GM12878 (cell line): ENCODE measurements at places on chromosomes 13 and 19. TPM values are rescaled to one million over a fixed set of nuclear protein-coding genes. Genes with fewer than 3 reads are reported as not detected.

- H3K27ac ChIP-seq = no peak overlapping the region
- H3K4me1 ChIP-seq = 0 out of 2 replicates have a peak, but pooled peaks cover 4% of the 10 kb centered on the region
- H3K4me3 ChIP-seq = no peak overlapping the region
Observed at GRCh38 chr13:21613791-21614190, 9.8 kb upstream of the MICU2 start.

GRCh38 chr13:26663791-26664190 lies 96.8 kb downstream of the GPR12 start:
- 0 out of 2 replicates have a peak, but pooled peaks cover 1% of the 10 kb centered on the region for H3K27me3 ChIP-seq
- H3K36me3 ChIP-seq = no peaks in the 10 kb centered on the region
- H3K4me1 ChIP-seq = no peaks in the 10 kb centered on the region
- H3K4me3 ChIP-seq = no peak overlapping the region

ZNF540 gene
- 0.21 TPM in 1 of 2 replicates, not detected in the other for total RNA-seq

TEX26 gene
- total RNA-seq = not detected in 2 replicates

DNA sequence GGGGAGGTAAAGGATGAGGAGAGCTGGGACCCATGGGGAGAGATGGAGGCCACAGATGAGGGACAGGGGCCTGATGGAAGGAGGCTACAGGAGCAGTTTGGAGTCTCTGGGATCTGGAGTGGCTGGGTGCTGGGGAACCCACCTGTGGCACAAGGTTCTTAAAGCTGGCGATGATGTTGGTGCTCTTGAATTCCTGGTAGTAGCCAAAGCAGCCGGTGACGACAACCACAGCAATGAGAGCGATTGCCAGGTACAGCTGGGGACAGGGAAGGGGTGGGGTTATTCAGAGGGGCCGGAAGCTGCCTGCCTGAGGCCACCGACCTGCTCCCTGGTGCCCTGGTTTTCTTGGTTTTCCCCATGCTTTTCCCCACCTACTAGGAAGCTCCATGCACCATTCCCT lies 2.8 kb downstream of the ATP4A start:
- no peaks in the 10 kb centered on the region for H3K27me3 ChIP-seq
- DNase-seq = no peak
- H3K4me1 ChIP-seq = peaks cover 30% of the 10 kb centered on the region
- no peaks in the 10 kb centered on the region for H3K36me3 ChIP-seq
